ENCODE measurements at places on chromosomes 11 and 22.

GRCh38 chr11:118046964-118047700 lies 29.7 kb upstream of the TMPRSS4 start:
- DNase-seq = no peak

- no peak for DNase-seq
These were observed 51.4 kb upstream of the NECTIN1 start for GRCh38 chr11:119780222-119780953.

DNA sequence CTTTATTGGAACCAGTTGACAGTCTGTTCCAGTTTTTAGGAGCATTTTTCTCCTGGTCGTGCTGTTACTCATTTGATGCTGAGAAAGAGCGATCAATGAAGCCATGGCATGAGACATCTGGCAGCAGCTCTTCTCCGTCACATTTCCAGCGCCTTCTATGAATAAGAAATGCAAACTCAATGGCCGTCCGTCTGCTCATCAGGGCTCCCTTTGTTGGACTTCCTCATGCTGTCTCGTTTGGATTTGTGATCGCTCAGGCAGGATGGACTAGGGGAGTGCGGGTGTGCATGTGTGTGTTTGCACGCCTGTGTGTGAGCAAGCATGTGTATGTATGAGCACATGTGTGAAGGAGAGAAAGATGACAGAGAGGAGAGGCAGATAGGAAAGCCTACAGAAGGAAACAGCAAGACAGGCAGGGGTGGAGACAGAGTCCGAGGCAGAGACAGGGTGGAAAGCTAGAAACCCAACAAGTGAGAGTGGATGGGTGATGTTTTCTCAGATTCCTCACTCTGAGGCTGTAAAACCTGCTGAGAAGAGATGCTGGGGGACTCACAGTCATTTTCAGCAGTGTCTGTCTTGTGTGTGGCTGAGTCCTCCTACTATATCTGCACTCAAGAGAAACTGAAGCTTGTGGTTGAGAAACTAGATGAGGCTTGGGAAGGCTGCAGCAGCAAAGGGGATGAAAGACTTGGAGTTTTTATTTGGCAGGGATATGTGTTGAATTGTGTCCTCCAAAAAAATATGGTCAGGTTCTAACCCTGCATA lies 56.0 kb upstream of the CLMP start:
- no peak for DNase-seq

DNA sequence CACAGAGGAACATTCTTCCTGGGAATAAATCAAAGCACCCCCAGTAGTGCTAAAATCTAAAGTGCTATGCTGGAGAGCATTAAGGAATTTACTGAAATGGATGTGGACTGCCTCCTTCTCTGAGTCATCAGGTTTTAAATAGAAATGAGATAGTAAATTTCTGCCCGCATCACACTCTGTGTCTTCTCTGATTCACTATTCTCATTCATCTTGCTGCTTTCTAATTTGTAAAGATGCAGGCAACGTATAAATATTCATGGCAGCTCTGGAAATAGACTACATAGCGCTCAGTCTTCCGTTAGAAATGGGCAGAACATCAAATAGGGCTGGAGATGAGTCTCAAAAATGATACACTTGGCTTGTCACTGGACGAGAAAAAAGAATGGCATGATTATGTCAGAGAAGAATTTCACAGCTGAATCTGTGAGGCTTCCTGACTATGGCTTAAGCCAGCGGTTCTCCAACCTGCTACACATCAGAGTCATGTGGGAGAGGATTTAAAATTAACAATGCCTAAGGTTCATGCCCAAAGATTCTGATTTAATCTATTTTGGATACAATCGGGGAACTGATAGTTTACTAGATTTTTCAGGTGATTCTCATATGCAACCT lies 178.2 kb downstream of the LRRC4C start:
- DNase-seq = peak; percentile 8

- DNase-seq = no peak
These were observed 41.0 kb downstream of the TMPRSS5 start for GRCh38 chr11:113664981-113665710.

DNA sequence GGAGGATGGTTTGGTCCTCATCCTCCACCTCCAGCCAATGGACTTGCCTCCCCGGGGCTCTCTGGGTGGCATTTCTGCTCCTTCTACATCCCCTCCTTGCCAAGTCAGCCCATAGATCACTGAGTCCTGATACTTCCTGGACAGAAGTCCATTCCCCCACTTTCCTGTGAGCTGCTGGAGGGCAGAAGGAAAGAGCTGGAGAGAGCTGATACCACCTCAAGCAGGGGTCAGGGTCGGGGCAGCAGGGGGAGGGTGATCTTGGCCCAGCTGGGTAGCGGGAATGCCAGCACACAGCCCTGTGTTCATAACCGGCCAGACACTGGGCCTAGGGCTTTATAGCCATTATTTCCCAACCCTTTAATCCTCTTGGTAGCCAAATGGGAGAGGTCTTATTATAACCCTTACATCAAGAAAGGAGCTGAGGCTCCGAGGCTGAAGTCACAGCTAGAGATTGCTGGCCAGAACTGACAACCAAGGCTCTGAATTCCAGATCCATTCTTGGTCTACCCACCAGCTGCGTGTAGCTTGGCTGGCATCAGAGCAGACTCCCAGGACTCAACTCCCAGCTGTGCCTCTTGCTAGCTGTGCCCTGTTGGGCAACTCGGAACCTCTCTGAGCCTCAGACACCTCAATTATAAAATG lies 39.9 kb downstream of the CD6 start:
- no peak for DNase-seq

DNA sequence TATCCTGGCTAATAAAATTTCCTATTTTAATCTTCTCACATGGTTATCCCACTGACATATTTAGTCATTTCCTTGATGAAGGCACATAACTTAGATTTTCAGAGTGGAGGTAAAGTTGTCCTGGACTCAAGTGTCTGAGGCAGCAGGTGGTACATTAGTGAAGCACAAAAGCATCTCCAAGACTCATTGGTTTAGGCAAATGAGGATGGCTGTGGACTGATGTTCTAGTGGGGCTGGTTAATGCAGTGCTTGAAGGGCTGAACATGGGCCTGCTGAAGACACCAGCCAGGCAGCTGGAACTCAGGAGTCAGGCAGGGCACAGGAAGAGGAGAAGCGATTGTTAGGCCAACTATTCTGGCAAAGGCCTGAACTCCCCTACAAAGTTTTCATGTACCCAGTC lies 76.3 kb upstream of the SESN3 start:
- DNase-seq = no peak

DNA sequence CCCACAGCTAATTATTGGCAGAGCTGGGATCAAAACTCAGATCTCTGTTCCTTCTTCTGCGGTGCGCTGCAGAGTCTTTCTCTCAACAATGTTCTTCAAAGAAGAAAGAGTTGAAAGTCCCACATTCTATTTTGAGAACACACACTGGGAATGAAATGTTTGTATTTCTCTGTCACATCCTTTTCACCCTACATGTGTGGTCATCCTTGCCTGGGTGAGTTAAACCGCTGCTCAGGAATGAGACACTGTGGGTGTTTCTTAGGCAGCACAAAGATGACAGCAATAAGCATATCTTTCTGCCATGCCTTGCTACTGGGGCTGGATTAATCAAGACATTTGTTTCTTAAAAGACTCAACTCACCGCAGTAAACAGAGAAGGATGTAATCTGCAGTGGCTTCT lies 222.6 kb downstream of the LARGE1 start:
- no peak for DNase-seq

DNA sequence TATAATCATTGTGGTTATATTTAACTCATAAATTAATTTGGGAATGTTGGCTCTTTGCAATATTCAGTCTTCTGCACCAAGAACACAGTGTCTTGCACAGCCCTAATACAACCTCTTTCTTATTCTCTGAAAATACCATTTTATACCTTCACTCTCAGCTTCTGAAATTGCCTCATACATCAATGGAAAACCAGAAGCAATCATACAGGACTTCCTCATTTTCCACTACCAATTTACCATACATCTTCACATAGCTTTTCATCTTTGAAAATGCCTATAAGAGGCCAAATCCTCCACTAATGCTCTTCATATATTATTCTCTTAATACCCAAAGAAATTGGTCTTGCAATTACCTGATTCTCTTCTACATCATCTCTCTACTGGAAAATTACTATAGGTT lies 4.3 kb upstream of the OR2AG1 start:
- DNase-seq = no peak

GRCh38 chr22:30167734-30168133 lies 78.8 kb downstream of the LIF start:
- DNase-seq = no peak

GRCh38 chr22:46081036-46081830 lies 69.1 kb upstream of the PPARA start:
- no peak for DNase-seq

GRCh38 chr11:57069942-57070341 lies 81.2 kb downstream of the OR5AK2 start:
- DNase-seq = no peak

DNA sequence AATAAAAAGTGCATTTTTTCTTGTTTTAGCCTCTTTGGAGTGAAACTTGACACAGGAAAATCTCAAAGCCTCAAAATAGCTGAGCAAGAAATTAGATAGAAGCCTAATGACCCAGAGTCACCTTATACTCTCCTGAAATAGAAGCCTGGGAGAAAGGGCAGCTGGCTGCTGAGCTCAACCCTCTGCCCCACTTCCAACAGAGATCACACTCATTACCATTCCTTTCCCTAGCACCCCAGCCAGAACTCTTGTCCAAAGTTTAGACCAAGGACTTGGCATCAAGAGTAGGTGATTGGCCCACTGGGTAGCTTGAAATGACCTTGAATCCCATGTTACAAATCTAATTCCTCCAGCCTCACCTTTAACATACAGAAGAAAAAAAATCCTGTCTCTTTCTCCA lies 62.7 kb upstream of the AMOTL1 start:
- DNase-seq = no peak

GRCh38 chr11:57763568-57763967 lies 2.0 kb downstream of the CTNND1 start:
- DNase-seq = no peak

GRCh38 chr22:35987487-35987886 lies 41.1 kb downstream of the RBFOX2 start:
- no peak for DNase-seq

DNA sequence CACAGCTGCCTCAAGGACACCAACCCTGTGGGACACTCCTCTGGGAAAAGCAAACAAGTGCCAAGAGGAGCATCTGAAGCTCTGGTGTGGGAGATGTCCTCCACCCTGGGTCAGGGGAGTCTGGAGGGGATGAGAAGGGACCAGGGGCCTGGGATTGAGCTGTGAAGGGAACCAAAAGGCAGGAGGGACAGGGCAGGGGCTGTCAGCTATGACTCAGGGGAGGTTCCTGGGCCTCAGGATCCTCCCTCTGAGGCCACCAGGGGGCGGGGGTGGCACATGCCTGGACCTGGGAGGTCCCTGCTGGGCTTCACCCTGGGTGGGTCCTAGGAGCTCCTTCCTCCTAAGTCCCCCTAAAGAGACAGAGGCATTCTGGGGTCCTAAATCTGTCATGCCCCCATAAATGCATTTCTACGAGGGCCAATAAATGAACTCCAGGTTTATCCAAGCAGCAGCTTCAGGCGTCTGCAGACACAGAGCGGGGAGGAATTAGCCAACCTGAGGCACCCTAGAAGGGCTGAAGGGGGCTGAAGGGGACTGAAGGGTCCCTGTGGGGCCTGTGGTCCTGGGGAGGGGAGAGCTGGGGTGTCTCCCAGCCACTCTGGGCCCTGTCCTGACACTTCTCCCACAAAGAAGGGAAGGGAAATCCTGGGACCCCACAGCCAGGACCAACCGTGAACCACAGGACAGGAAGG lies 31.9 kb upstream of the IGLL5 start:
- no peak for DNase-seq

DNA sequence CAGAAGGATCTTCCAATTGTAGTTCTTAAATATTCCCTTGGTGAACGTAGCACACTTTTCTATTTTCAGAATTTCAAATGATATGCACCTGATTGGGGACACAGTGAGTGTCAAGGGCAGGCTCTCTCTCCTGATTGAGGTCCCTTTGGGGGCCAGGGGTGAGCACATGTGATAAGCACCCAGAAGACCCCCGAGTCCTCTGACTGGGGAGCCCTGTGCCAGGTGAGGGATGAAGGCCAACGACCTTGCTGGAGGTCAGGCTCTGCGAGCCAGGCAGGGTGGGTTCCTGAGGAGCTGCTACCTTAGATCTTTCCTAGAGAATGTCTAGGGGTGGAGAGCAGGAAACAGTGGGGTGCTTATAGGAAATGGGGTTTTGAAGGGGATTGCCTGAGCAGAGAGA lies 1253.9 kb downstream of the BRD1 start:
- no peak for DNase-seq

DNA sequence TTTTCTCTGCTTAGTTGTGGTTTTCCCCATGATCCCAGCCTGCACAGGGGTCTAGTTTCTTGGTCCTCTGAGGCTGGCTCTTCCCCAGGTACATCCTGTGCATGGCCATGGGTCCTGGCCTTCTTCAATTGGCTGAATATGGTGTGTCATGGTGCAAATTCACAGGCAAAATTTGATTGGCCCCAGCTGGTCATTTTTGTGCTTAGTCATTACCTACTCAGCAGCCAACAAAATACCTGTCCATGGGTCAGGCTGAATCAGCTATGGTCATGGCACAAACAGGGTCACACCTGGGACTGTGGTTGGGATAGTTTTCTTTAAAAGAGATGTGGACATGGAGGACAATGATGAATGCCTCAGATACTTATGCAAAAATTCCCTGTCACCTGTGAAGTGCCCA lies 85.7 kb downstream of the CSNK2A3 start:
- DNase-seq = no peak

- DNase-seq = no peak
These were observed 45.0 kb upstream of the FTH1 start for GRCh38 chr11:62012451-62012831.

- no peak for DNase-seq
These were observed 51.9 kb downstream of the SLC1A2 start for GRCh38 chr11:35367491-35367890.

- no peak for DNase-seq
These were observed 564.5 kb upstream of the ISX start for GRCh38 chr22:34501366-34501965.

DNA sequence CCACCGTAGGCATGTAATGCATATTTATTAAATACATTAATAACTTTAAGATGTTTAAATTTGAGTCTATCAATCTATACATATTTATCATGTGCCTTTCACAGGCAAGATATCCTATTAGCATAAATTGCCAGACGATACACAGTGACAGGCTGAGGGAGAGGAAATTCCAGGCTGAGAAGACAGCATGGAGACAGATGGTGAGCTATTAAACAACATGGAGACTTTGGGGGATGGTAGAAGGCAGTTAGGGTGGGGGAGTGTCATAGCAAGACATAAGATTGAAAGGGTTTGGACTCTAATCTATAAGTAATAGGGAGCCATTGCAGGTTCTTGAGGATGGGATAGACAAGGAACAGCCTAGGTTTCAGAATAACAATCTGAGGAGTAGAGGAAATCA lies 138.5 kb downstream of the NXPE2 start:
- DNase-seq = no peak

GRCh38 chr11:399731-400211 lies 5.8 kb downstream of the PKP3 start:
- DNase-seq = peak; percentile 37

All from T1000 (cell line).